CD8-positive, alpha-beta T cell (primary cell): ENCODE measurements at places on chromosomes 6 and 20.

DNA sequence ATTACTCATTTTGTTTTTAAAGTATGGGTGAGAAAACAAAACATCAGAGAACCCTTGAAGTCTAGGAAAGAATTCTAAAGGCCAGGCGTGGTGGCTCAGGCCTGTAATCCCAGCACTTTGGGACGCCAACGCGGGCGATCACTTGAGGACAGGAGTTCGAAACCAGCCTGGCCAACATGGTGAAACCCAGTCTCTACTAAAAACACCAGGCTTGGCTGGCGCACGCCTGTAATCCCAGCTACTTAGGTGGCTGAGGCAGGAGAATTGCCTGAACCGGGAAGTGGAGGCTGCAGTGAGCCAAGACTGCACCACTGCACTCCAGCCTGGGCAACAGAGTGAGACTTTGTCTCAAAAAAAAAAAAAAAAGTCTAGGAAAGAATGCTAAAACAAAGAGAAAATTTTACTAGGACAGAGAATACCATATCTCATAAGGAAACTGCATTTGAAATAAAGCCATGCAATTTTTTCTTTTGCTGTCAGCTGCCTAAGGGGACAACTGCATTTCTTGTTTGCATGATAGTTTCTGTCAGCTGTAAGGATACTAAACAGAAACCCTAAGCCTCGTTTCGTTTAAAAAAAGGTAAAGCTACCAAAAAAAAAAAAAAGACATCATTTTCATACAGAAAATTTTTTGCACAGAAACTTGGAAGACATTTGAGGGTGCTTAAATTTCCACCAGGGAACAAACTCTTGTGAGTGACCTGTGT lies 32.1 kb downstream of the SMLR1 start:
- no peak for DNase-seq

DNA sequence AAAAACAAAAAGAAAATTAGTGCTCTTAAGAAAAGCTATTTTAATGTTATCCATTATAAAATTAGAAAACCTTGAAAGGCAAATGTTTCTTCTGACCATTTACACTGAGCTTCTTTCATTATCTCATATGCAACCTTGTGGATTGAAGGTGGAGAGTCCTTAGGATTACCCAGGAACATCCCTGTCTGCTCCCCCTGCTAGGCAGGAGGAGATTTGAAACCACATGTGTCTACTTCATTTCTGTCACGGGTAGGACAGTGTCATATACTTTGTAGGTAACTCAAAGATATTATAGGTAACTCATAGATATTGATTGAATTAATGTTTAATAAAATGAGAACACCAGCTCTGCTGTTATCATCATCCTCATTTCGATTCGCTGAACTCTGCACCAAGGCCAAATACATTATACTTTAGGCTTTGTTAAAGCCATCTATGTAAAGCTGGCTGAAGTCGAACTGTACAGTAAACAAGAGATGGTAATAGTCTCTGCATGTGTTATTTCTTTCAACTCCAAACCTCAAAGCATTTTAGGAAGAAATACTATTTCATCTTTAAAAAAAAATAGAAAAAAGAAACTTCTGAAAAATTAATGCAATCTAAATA lies 49.5 kb downstream of the HDAC2 start:
- no peak for DNase-seq

DNA sequence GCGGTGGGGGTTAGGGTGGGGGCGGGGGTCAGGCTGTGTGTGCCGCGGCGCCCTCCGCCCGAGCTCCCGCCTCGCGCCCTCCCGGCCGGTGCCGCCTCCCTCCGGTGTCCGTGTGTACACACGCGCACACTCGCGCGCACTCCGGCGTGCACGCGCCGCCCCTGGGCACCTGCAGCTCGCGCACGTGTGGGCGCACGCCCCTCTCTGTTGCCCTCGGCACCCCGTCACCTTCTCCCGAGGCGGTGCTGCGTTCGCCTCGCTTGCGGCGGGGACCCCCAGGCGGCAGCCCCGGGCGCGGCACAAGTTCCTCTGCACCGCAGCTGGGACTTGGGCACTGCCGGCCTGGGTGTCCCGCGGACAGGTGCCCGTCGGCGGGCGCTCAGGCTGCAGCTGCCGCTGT lies 525 bp downstream of the MACROD2 start:
- DNase-seq, result no peak

- DNase-seq, result no peak
These were observed 67.9 kb downstream of the TRMT11 start for GRCh38 chr6:126054258-126054702.

DNA sequence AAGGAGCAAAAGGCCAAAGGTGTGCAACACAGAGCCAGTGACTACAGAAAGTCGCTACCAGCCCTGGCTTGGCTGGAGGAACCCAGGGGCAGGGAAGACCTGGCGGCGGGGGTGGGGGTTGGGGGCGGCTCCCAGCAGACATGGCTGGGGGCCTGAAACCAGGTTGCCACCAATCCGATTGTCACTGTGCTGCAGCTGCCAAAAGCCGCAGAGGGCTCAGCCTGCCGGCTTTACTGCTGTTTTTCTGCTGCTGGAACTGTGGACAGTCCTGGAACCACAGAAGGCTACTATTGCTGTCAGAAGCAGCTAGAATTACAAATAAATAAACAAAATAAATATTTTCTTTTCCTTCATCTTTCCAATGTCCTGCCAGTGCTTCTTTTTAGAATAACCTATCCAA lies 25.7 kb upstream of the OGFRL1 start:
- DNase-seq, result no peak

DNA sequence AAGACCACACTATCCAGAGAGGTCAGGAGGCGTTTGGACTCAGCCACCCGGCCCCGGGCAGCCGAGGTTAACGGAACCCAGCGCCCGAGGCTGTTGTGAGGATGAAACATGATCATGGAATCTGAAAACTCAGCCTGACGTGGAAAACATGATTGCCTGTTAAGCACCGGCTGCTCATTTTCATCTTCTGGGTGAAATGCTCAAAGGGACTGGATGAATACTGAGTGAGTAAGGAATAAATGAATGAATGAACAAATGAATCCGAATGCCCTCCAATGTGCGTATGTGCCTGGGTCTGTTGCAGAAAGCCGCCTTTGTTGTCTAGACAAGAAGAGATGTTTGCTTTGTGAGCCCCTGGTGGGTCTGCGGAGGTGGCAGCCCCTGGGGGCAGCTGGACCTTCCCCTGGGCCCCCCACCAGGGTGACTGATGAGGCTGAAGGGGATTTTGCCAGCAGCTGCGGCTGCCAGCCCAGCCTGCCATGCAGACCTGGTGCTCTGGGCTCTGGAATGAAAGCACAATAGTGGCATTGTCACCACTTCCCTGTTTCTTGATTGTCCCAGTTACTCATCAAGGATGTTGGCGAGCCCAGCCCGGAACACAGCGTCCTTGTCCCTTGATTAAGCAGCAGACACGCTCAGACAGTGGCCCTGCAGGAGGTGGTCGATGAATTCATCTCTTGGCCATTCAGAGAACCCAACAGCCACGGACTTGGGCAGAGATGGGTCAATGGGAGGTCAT lies 211.1 kb downstream of the ANKRD60 start:
- no peak for DNase-seq

DNA sequence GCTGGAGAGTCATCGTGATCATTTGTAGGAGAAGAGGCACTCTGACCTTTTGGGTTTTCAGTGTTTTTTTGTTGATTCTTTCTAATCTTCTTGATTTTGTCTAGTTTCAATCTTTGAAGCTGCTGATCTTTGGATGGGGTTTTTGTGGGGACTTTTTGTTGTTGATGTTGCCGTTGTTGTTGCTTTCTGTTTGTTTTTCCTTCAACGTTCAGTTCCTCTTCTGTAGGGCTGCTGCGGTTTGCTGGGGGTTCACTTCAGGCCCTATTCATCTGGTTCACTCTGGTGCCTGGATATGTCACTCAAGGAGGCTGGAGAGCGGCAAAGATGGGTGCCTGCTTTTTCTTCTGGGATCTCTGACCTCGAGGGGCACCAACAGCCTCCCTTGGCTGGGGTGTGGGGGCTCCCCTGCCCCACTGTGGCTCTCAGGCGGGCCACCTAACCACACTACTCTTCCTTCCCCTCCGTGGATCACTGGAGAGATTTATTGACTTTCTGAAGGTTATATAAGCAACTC lies 21.5 kb upstream of the TMEM244 start:
- DNase-seq, result no peak

- DNase-seq, result no peak
These were observed 296.7 kb downstream of the SAMD5 start for GRCh38 chr6:147805155-147805554.
